Pericardium fibroblast (primary cell): ENCODE measurements at places on chromosomes 2 and 18. TPM values are rescaled to one million over a fixed set of nuclear protein-coding genes. Genes with fewer than 3 reads are reported as not detected.

NR4A2 gene
- 0.47 and 0.68 TPM in 2 replicates for total RNA-seq

KLHL41 gene
- 0.12 and 4.6 TPM in 2 replicates for total RNA-seq

MAP3K20 gene
- total RNA-seq: 13.0 and 21.9 TPM in 2 replicates

KCNE4 gene
- total RNA-seq: 14.1 and 21.5 TPM in 2 replicates

ANKRD29 gene
- 0.82 and 1.7 TPM in 2 replicates for total RNA-seq

CCDC141 gene
- total RNA-seq: 0.17 TPM in 1 of 2 replicates, not detected in the other

UGT1A4 gene
- not detected in 2 replicates for total RNA-seq

POTEE gene
- total RNA-seq: not detected in 2 replicates

LYPD6B gene
- total RNA-seq: 0.47 TPM in 1 of 2 replicates, not detected in the other

NMUR1 gene
- total RNA-seq: under 0.01 TPM in 1 of 2 replicates, not detected in the other

OTX1 gene
- 0.70 TPM in 1 of 2 replicates, not detected in the other for total RNA-seq

POTEC gene
- total RNA-seq: not detected in 2 replicates

DLX1 gene
- not detected in 2 replicates for total RNA-seq

SERPINB11 gene
- not detected in 2 replicates for total RNA-seq

CPO gene
- not detected in 2 replicates for total RNA-seq

GALR1 gene
- total RNA-seq: not detected in 2 replicates

LAMA3 gene
- total RNA-seq: 3.5 and 7.8 TPM in 2 replicates
